Urinary bladder (tissue), 4 donors: ENCODE measurements at places on chromosomes 2 and 18. TPM values are rescaled to one million over a fixed set of nuclear protein-coding genes. Genes with fewer than 3 reads are reported as not detected.

The VIT gene
- 47.4 TPM for polyA plus RNA-seq

DNA sequence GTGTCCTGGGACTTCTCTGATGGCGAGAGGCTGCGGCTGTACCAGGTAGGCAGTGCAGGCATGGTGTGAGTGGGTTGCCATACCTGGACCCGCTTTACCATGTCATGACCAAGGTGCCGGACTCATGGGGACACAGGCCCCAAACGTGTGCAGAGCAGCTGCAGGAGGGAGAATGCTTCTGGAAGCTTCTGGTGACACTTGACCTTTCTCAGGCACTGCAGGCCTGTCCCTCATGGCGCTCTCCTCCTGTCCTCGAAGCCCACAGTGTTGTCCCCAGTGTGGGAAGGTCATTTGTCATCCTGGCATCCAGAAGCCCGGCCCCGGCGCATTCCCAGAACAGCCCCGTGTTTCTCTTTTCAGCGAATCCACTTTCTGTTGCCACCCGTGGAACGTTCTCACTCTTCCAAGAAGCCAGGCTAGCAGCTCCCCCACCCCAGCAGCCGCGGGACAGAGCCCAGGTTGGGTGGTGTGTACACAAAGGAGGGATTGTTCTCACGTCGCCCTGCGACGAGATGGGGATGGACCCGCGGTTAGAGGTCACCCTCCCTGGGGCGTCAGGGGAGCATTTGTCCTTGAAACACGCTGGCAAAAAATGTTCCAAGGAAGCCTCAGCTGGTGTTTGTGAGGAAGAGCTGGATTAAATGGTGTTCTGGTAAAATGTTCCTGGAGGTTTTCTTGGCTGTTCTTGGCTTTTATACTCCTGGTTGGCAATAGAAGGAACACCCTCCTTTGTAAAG, 43.7 kb downstream of the SH3BP4 start:
- no peak for DNase-seq

GRCh38 chr2:199692489-199692888, 158.5 kb downstream of the FTCDNL1 start:
- DNase-seq: no peak

DNA sequence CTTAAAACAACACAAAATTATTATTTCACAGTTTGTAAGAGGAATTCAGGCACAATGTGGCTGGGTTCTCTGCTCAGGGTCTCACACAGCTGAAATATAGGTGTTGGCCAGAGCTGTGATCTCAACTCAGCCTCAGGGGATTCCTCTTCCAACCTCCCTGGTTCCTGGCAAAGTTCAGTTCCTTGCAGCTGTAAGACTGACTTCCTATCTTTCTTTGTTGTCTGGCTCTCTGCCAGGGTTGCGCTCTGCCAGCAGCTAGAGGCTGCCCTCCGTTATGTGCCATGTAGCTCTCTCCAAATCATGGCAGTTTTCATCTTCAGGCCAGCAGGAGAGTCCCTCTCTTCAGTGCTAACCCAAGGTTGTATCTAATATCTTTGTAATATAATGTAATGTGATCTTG, 272.5 kb upstream of the KCNJ3 start:
- no peak for DNase-seq

DNA sequence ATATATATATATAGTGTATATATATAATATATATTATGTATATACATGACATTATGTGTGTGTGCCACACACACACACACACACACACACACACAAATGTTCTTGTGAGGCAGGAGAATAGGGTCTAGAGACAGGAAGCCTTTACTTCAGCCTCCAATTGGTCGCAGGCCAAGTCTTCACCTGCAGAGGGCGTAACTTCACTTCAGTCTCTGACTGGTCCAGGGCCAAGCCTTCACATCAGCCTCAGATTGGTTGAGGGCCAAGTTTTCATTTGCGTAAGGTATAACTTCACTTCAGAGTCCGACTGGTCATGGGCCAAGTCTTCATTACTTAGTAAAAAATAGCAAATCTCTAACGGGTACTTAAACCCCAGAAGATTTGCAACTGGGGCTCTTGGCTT, 13.2 kb upstream of the SS18 start:
- no peak for DNase-seq

- DNase-seq: no peak
Measured at GRCh38 chr2:106111882-106112571, 82.1 kb downstream of the UXS1 start.

DNA sequence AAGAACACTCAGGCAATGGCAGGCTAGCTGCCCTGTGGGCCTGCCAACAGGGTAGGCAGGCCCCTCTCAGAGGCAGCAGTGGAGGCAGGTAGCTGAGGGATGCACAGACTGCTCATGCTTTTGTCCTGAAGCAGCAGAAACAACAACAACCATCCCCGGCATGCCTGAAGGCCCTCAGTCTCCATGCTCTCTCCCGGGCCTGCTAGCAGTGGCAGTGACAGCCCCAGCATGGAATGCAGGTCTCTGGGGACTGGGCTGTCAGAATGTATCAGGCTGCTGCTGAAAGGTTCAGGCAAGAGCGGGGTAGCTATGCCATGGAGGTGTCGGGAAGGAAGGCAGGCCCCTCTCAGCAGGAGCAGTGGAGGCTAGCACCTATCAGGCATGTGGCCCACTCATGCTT, 209.8 kb downstream of the KCNJ3 start:
- DNase-seq: no peak

DNA sequence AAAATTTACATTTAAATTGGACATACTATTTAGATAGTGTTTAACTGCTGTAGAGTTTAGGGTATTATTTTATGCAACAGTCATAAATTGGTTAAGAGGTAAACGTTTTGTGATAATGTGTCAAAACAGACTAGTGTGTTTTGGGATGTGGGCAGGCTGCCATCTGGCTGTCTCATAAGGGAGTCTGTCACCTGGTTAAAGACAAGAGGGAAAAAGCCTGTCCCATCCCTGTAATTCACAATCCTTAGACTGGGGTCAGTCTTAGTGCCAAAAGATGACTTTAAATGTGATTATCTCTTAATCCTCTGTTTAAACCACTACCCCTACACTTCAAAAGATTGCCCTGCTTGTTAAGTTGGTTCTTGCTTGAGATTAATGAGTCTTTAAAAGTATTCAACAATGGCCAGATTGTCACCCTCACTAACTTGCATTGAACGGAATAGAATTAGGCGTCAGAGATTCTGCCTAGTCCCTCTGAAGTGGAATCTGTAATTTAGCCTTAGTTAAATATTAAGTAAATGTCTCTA, 59.2 kb downstream of the SGPP2 start:
- DNase-seq: no peak

GRCh38 chr2:219084791-219085190, 24.1 kb upstream of the IHH start:
- DNase-seq: no peak

The HOXD13 gene
- polyA plus RNA-seq: 4.1 TPM

GRCh38 chr18:35038881-35039491, 2.2 kb upstream of the MAPRE2 start:
- DNase-seq: no peak

GRCh38 chr2:136362676-136363390, 244.9 kb upstream of the CXCR4 start:
- DNase-seq: no peak

GRCh38 chr2:134146161-134146560, 107.7 kb upstream of the MGAT5 start:
- no peak for DNase-seq

DNA sequence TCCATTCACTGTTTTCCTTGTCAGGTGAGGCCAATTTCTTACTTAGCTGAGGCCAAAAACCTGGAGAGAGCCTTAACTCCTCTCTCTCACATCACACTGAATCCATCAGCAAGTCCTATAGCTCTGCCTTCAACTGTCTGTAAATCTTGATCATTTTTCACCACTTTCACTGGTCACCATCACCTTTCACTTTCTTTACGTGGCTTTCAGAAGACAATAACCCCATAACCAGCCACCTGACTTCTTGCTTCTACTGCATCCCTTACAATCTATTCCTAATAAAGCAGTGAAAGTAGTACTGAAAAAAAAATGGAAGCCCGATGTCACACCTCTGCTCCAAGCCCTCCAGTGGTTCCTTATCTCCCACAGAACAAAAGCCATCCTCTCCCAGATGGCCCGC, 7.7 kb downstream of the LOXL3 start:
- DNase-seq: no peak

The MSGN1 gene
- polyA plus RNA-seq: not detected

The SH2D6 gene
- polyA plus RNA-seq: 0.37 TPM

The KYNU gene
- 2.3 TPM for polyA plus RNA-seq

The FBXO48 gene
- 0.68 TPM for polyA plus RNA-seq

DNA sequence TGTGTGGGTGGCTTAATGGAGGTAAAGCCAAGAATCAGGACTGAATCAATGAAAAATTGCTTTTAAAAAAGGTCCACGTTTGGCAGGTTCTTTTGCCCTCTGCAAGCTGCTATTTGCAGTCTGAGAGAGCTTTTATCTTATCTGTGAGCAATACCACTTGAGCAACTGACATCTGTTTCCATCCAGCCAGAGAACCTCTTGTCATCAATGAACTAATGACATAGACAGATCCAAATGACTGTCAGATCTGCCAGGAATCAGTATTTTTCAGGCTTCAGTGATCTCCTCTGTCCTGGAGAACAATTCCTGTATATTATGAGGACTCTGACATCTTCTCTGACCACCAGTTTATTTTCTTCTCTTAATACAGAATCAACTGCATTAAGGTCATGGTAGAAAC, 608.1 kb downstream of the LRP1B start:
- DNase-seq: no peak

The OTX1 gene
- polyA plus RNA-seq: not detected

DNA sequence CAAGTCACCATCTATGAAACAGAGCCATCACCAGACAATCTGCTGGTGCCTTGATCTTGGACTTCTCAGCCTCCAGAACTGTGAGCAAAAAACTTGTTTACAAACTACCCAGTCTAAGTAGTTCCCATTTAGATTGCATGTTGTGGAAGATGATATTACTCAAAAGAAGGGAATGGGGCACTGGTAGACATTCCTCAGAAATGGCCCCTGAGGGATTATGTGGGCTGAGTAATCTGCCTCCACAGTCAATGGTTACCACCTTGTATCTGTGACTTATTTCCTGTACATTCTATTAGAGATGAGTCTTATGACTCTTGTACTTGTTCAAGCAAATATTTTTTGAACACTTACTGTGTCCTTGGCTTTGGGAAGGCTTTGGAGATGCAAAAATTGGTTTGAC, 160.4 kb downstream of the NUP35 start:
- no peak for DNase-seq

The MDH1B gene
- 0.39 TPM for polyA plus RNA-seq

DNA sequence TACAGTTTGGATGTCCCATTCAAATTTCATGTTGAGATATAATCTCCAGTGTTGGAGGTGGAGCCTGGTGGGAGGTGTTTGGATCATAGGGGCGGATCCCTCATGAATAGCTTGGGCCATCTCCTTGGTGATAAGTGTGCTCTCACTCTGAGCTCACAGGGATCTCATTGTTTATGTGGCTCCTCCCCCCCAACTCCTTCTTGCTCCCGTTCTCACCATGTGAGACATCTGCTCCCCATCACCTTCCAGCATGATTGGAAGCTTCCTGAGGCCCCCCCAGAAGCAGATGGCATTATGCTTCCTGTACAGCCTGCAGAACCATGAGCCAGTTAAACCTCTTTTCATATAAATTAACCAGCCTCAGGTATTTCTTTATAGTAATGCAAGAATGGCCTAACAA, 3.0 kb upstream of the INPP1 start:
- DNase-seq: no peak

- DNase-seq: no peak
Measured at GRCh38 chr2:41033127-41033526, 581.2 kb upstream of the SLC8A1 start.

DNA sequence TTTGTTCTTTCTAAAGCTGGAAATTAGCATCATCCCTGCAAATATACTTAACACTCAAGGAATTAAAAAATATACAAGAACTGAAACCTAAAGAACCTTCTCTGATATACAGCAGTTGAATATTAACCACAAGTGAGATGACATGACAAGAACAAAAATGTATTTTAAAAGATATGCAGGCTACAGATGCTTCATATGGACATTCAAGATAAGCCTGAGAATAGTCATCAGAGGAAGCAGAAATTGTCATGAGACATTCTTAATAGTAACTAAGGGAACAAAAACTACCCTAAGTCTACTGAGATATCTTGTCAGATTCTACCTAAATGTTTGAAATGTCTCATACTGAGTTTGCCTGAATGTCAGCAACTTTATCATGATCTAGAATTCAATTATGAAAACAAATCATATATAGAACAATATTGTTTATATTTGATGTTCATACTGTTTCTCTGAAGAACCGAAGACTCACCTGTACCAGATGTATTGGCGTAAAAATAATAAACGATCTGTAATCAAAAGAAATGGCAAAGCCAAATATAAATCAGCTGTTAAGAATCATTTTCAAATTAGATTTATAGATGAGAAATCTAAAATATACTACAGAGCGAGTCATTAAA, 4.7 kb downstream of the NBAS start:
- no peak for DNase-seq

The AQP12A gene
- not detected for polyA plus RNA-seq

DNA sequence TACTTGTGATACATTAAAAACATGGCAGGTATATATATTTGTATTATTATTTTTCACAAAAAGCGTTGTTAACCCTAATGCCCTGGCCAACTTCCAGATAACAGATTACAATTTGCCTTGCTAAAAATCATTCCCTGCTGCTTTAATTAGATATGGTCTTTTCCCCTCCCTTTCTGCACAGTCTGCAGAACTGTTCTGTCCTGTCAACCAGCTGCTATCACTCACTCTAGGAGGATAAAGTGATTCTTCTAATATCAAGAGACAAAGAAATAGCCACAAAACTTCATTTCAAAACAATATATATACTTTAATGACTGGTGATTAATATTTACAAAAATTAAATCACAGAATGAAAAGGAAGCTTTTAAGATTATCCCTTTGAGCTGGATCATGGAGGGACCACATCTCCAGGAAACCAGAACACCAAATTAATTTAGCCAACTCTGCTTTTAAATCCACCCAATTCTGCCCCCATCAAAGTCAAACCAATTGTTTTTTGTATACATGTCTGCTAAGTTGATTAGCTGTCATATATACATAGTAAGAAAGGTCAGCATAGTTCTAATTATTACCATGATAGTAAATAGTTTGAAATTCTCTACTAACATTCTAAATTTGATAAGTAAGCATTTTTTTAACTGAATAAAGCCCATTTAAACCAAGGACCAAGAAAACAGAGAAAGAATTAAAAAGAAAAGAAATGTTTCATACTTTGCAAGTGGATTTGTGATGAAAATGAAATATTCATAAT, 55.7 kb downstream of the RND3 start:
- DNase-seq: no peak

The TMEFF2 gene
- polyA plus RNA-seq: 3.5 TPM

GRCh38 chr2:46387886-46388515, 90.8 kb downstream of the EPAS1 start:
- DNase-seq: no peak

The PARD6G gene
- 5.9 TPM for polyA plus RNA-seq
